ENCODE measurements at places on chromosomes 11 and 22. TPM values are rescaled to one million over a fixed set of nuclear protein-coding genes. Genes with fewer than 3 reads are reported as not detected.
A peak's percentile ranks its signal among the peaks of the same experiment; 100 is the strongest.

DNA sequence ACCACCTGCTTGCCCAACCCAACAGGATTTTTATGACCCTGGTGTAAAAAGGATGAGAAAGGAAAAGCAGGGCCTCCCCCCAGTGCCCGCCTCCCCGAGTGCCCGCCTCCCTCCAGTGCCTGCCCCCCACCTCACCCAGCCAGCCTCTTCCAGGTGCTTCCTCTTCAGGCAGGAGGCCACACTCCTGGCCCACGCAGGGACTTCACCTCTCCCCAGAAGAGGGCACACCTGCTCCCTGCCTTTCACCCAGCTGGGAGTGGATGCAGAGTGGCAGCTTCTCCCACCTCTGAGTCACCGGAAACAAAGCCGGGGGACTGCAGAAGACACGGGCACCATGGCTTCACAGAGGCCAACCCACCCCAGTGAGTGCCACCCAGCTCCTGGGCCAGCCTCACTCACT is 16.1 kb downstream of the CPT1A start:
- DNase-seq: no peak

Gene SLC25A45
- 26.7 TPM for total RNA-seq

Gene CYB5R2
- total RNA-seq: 12.6 TPM

DNA sequence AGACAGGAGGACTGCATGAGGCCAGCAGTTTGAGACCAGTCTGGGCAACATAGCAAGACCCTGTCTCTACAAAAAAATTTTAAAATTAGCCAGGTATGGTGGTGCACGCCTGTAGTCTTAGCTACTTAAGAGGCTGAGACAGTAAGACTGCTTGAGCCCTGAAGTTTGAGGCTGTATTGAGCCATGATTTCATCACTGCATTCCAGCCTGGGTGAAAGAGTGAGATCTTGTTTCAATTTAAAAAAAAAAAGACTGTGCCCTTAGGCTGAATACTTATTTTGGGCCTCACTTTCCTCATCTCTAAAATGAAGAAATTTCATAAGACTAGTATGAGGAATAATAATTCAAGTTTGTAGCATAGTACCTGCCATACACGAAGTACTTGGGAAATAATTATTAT is 6.9 kb downstream of the AQP11 start:
- no peak for DNase-seq

Gene MYO18B
- 45.6 TPM for total RNA-seq

Gene SLC22A6
- not detected for total RNA-seq

Gene DDIAS
- total RNA-seq: not detected

Gene POU2AF2
- total RNA-seq: not detected

GRCh38 chr11:87879118-87879517 is 296.1 kb downstream of the RAB38 start:
- no peak for DNase-seq

Gene ARHGAP42
- total RNA-seq: 13.8 TPM

DNA sequence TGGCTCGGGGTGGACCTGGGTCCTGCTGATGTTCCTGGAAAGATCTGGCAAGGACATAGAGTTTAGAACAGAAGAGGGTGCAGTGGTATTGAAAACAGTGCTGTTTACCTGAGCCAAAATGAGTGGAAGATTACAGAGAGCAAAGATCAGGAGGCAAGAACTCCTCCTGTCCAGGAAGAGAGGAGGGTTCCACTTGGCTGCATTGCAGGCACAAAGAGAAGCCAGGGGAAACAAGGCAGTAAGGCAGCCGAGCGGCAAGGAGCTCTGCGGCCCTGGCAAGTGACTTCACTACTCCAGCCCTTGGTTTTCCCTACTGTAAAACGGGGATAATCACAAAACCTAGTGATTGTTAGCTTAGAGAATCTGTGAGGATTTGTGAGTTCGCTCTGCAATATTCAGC is 3.7 kb upstream of the PACSIN2 start:
- DNase-seq: no peak

DNA sequence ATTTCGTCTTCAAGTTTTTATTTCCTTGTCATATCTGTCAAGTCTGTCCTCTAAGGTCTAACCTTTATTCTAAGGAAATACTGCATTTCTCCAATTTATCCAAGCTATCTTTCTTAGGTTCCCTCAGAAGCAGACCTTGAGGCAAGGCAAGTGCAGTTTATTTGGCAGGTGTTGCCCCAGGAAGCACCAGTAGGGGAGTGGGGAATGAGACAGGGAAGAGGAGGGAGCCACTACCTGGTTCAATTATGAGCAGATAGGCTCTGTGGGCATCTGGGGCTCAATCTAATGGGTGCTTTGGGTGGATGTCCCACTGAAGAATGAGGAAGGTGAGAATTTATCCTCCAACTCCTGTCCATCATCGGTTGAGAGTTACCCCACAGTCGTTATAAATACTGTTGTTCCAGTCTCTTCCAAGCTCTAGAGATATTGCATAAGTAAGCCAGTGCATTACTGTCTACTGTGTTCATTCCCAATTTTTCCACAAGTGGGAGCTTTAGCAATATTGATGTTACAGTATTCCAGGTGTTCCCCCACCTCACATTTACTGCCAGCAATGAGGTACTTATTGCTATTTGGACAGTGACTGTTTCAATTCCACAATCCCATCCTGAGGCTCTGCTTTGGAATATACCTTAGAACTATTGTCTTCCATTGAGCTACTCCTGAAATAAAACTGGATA is 154.9 kb upstream of the CEP126 start:
- DNase-seq: no peak

Gene CSNK2A3
- 1.1 TPM for total RNA-seq

DNA sequence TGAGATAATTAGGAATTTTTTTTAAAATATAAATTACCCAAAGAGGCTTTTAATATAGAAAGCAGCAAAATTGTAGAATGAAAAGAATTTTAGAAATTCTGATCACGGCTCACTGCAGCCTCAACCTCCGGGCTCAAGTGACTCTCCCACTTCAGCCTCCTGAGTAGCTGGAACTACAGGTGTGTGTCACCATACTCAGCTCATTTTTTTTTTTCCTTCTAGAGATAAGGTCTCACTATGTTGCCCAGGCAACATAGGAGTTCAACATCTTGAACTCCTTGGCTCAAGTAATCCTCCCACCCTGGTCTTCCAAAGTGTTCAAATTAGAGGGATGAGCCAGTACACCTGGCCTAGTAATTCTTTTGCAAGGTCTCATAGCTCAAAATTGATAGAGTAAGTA is 76.7 kb downstream of the ATG16L2 start:
- no peak for DNase-seq

- DNase-seq: no peak
Measured at GRCh38 chr22:36315325-36315724, 62.4 kb downstream of the APOL1 start.

Gene A4GALT
- total RNA-seq: 68.4 TPM

DNA sequence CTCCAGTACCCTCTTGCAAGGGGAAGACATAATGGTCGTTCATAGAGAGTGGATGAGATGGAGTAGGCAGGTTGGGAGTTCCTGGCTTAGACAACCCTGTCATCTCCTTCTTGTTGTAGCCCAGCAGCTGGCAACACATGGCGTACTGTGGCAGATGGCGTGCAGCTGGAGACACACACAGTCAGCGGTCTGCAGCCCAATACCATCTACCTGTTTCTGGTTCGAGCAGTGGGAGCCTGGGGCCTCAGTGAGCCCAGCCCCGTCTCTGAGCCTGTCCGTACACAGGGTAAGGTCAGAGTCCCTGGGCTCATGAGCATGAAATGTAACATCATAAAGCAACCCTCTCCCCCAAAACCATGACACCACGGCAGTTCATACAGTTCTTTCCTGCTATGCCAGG is 8.7 kb downstream of the ROBO3 start:
- no peak for DNase-seq

DNA sequence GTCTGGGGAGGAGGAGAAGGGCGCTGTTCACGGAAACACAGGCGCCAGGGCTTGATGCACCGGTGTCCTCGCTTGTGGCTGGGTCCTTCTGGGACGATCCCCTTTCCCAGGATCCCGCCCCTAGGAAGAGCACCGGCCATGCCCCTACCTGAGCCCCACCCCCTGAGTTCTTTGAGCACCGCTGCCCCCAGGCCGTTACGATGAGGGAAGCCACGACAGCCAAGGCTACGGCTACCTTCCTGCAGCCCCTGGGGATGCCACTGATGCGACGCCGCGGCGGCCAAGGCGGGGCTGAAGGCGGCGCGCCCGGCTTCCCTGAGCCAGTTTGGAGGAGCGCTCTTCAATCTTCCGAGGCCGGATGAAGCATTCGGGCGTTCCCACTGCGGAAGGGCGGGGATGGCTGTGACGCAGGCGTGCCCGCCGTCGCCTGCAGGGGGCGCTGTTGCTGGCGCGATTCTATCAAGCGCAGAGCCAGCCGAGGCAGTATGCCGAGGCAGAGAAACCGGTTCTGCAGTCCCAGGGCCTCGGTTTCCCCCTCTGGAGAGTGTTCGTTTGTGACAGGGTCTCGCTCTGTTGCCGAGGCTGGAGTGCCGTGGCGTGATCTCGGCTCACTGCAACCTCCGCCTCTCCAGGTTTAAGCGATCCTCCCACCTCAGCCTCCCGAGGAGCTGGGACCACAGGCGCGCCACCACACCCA is 9.7 kb upstream of the NEFH start:
- no peak for DNase-seq

DNA sequence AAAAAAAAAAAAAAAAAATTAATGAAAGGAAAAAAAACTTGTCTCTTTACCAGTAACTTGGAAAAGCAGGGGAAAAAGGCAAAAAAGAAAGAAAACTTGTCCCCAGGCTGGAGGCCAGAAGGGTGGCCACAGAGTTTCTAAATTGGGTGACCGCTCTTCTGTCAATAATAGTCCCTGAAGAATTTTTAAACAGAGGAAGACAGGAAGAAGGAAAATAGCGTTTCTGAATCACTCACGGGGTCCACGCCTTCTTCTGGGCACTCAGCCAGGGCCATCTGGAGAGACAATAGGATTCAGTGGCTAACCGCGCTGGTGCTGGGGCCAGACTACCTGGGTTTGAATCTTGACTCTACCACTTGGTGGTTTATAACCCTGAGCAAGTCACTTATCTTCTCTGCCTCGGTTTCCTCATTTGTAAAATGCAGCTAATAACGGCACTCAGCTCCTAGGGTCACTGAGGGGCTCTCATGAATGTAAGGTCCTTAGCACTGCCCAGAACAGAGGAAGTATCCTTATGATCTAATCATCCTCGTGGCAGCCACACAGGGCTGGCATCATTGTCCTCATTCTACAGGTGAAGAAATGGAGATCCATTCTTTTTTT is 7.0 kb downstream of the C11orf86 start:
- DNase-seq: peak; percentile 49

Gene HBD
- not detected for total RNA-seq

Gene NAALADL1
- total RNA-seq: 47.1 TPM

- DNase-seq: no peak
Measured at GRCh38 chr22:46524203-46524740, 13.1 kb downstream of the CELSR1 start.

DNA sequence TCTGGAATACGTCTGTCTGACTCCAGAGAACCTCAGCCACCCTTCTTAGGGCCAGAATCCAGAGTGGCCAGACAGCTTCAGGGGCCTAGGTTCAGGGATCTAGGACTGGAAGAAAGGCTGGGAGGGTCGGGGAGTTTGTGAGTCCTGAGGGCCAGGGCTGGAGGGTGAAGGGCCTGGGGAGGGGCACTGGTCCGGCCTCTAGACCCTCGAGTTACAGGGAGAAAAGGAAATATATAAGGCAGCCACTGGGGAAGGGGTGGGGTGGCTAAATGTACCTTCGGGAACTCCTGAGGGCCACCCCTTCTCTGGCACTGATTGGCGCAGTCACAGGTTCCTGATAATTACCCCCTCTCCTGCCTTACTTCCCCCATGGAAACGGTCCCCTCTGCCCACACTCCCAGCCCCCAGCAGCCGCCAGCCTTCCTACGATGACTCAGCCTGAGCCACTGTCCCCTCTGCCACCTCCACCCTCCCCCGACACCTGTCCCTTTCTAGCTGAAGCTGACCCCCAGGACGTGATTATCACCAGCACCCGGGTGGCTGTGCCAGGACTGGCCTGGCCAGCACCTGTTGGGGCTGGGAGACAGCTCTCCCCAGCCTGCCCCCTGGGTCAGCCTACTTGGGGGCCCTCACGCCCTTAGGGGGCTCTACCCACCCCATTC is 26.4 kb downstream of the MB start:
- DNase-seq: no peak

- no peak for DNase-seq
Measured at GRCh38 chr11:16099343-16099900, 256.9 kb downstream of the SOX6 start.

DNA sequence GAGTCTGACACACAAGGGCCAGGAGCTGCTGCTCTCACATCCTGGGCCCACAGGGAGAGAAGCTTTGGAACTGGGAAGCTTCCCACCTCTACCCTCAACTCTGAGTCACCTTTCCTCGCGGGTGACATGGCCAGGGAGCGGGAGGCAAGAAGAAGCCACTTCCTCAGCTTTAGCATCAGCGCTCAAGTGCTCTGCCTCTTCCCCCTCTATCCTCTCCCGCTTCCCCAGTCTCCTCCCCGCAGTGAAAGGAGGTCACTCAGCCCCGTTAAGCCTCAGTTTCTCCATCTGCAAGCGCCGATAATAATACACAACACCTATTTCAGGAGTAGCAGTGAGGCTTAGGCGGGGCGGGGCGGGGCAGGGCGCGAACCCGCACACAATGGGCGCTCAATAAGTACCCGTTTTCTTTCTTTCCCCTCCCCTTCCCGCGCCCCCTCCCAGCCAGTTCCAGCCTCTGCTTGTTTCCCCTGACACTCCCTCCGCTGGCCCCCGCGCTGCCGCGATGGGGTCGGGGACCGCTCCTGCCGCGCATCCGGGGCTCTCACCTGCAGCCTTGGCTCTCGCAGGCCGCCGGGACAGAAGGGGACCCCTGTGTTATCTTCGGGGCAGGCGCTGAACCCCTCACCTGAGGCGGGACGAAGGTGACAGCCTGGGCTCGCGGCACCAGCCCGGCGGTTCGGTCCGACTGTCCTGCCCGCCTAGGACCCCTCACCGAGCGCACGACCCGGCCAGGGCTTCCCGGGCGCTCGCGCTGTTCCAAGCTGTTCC is 892 bp downstream of the GDPD5 start:
- DNase-seq: no peak

DNA sequence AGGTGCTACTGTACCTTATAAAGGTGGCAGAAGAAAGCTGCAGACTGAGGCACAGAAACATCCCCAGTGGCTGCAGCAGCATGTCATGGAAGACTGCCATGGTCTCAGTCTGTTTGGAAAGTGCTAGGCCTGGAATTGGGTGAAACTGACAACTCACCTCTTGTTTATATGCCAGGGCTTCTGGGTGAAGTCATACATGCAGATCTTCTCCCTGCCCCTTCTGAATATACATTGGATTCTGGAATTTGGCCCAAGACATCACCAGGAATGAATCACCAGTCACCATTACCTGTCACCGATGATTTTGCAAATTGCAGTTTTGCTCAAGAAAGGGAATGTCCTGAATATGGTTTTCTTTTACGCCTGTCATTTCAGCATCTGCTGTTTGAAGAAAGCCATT is at the start of gene PLET1:
Gene PLET1 (minus strand): TSS at position 371 of the 400 bp plus-strand sequence. CDS start 271 bp downstream, at position 100.
- no peak for DNase-seq
